ENCODE measurements at places on chromosomes 3 and 15.

GRCh38 chr3:151067158-151067557 lies 18.3 kb upstream of the MED12L start:
- no peak for DNase-seq

DNA sequence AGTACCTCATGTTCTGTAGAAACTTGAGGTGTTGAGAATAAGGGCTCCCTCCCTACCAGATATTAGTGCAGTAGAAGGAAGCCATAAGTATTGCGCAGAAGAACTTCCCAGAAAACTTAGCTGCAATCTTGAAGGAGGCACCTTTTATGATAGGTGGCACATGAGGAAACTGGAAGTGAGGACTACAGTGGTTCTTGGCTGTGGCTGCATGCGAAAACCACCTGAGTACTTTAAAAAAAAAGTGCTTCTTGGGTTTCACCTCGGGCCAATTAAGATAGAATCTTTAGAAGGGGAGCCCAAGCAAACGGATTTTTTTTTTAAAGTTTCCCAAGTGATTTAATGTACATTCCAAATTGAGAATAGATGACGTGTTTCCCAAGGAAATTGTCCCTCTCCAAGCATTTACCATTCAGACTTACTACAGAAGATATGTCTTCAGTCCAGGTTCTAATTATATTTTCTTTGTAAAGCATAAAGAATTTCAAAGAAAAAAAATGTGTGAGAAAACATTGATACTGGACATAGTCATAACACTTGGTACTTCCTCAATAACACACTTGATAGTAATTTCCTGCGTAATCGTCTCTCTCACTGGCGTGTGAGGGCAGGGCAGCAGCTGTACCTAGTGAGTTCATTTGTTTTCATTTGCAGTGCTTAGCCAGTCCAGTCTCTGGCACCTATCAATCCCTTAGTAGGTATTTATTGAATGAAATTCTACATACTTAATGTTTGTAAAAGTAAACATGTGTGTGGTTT lies 12.3 kb upstream of the NR1I2 start:
- DNase-seq: no peak

- no peak for DNase-seq
Observed at GRCh38 chr3:66609660-66610561, 109.1 kb upstream of the LRIG1 start.

DNA sequence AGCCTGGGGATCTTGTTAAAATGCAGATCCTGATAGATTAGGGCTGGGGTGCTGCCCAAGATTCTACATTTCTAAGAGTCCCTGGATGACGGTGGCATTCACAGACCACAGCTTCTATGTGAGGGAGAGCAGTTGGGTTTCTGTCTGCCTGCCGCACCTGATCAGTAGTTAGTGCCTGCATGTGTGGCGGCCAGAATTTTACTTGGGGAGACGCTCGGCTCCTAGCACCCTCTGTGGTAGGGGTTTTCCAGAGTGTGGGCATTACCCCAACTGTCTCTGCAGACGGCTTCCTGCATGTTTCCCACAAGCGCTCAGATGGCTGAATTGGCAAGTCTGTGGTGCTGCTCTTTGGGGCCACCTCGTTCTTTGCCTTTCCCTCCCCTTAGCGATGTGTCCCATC lies 8.3 kb downstream of the GHRL start:
- DNase-seq: no peak

GRCh38 chr3:165884518-165884917 lies 47.3 kb upstream of the BCHE start:
- DNase-seq: no peak

DNA sequence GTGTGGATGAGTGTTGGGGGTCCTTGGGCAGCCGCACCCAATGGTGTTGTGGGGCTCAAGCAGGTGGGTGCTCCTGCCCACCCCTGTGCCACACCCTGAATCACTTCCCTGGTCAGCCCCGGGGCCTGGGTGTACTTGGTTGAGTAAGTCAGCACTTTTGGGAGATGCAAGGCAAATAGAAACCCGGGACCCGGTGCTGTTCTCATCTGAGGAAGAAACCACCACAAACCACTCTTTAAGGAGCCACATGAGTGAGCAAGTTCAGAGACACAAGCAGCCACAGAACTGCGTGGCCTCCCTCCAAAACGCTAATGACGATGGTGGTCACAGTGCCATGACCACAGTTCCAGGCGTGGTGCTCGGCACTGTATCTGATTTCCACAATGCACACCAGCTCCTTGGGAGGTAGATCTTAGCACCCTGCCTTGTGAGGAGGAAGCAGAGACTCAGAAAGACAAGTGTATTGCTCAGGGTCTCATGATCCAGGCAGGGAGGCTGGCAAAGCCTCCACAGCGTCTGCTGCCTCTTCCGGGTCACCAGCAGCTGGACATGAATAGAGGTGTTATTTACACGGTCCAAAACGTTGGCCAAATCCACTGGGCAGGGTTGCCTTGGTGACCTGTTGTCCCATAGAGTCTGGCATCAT lies 118.2 kb upstream of the ALDH1A3 start:
- no peak for DNase-seq

GRCh38 chr3:61615643-61616042 lies 54.3 kb downstream of the PTPRG start:
- no peak for DNase-seq

- no peak for DNase-seq
Observed at GRCh38 chr3:160136421-160136820, 88.8 kb upstream of the C3orf80 start.

DNA sequence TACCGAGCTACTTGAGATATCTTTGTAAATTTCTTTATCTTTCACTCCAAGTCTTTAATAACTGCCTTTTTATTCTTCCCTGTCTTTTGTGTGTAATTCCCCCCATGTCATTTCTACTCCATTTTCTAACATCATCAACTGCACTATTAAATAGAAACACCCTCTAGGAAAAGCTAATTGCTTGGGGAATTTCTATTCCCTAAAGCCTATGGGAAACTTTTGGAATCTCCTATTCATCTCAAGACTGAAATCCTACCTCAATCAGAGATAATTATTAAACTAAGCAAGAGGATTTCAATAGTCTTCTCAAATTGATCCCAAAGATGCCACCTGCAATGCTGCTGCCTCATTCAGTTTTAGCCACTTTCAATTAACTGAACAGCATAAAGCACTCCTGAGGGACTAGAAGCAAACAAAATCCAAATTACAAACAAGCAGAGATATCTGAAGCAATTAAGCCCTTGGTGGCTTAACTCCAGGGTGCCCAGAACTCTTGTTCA lies 598.7 kb downstream of the IGSF11 start:
- DNase-seq: no peak

DNA sequence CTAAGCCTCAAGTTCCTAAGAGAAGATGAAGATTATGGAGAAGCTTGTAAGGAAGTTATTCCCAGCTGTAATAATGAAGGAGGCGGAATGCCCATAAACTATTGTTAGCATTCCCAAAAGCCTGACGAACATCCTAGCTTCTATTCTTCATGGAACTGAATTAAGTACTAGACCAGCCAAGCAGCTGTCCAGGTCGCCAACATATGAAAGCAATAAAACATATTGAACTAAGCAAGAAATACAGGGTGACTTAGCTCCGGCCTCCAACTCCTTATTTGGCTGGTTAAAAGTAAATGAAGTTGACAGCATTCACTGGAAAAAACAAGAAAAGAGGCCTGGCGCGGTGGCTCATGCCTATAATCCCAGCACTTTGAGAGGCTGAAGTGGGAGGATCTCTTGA lies 174.0 kb upstream of the TPM1 start:
- DNase-seq: no peak

DNA sequence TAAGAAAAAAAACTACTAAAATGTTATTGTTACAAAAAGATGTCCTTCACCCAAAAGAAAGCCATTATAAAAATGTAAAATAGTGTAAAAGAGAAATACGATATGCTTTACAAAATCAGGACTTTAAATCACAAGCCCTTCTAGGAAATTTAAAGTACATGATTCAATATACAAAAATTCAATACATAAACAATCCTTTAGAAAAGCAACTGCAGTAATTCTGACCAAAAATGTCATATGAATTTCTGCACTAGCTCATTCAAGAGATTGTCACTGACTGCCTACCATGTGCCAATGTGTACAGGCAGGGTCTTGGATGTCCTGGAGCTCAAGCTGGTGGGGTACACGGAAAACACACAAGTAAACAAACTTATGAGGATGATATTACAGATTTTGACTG lies 2.5 kb downstream of the MORC1 start:
- no peak for DNase-seq

DNA sequence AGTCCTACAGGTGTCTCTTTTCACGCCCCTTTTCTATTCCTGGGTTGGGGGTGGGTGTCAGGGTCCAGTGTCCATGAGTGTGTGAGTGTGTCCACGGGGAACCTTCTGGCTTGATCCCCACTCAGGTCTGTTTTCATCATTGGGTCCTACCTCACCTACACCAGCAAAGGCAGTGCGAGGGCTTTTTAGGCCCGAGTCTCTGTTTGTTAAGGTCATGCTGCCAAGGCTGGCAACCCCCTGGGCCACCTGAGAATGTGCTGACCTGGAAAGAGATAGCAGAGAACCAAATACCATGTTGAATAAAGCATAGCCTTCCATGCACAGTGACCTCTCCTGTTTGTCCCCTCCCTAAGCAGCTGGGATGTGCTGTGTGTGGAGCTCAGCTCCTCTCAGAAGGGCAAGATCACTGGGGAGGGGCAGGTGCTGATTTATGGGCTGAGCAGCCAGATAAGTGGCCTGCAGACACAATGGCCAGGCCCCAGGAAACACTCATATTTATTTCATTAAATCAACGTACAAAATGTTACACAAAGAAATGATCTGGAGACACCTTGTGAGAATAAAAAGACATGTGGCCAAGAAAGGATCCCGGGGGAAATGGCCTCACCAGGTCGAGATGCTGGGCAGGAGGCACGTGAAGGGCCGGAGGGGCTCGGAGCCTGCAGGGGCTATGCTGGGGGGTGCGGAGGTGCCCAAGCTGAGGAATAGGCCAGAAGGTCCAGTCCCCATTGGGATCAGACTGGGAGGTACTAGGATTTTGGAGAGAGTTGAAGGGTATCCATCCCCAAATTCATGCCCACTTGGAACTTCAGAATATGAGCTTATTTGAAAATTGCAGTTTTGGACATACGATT lies 36.1 kb downstream of the RAB6B start:
- DNase-seq: no peak

DNA sequence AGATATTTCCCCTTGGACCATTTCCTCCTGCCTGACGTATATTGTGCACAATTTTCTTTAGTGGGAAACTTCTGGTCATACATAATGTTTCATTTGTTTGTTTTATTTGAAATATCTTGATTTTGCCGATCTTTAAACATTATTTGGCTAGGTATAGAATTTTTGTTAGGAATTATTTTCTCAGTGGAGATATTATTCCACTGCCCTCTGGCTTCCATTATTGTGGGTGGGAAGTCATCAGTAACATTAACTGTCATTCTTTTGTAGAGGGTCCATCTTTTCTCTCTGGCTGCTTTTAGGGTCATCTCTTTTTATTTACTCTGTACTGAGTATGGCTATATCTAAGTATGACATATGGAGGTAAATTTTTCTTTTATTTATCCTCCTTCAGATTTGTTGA lies 135.5 kb upstream of the LIPC start:
- DNase-seq: no peak

- DNase-seq: no peak
Observed at GRCh38 chr3:175511219-175511785, 652.2 kb downstream of the NAALADL2 start.

DNA sequence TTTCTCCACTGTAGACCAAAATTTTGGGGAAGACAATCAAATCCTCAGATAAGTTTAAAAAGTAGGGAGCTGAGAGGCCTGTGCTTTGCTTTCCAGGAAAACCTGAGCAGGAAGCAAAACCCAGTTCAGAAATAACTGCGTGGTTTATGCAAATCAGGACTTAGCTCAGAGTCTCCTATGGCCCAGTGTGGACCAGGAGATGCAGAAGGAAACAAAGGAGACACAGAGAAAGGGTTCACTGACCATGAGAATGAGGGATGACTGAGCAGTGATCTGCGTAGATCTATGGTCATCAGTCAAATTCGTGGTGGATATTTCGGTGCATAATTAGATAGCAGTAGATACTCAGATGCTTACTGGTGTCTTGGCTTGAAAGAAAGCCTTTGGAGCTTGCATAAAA lies 196.6 kb downstream of the TPRG1 start:
- DNase-seq: no peak

DNA sequence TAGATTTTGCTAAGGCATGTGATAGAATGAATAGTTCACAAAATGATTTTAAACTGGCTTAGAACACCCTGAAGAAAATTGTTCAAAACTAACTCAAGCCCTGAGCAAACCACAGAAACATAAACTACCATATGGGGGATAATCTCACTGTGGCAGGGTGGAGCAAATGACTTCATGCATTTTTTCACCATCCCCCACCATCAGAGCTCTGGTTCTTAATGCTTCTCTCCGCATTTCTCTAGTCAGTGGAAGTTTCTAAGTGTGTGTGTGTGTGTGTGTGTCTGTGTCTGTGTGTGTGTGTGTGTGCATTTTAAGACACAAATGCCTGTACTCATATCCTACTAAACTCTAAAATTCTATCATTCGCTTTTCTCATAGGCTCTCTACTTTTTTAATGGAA lies 107.1 kb upstream of the PHLDB2 start:
- DNase-seq: no peak
